ENCODE measurements at places on chromosomes 2 and 18. TPM values are rescaled to one million over a fixed set of nuclear protein-coding genes. Genes with fewer than 3 reads are reported as not detected.

- DNase-seq: no peak
- H3K4me1 ChIP-seq: peaks cover 50% of the 10 kb centered on the region
- no peaks in the 10 kb centered on the region for H3K27me3 ChIP-seq
- H3K36me3 ChIP-seq: no peaks in the 10 kb centered on the region
- peak overlapping the region; percentile 89 for H3K27ac ChIP-seq
- peak overlapping the region; percentile 59 for H3K4me3 ChIP-seq
Measured at GRCh38 chr2:172428832-172429210, 1.4 kb downstream of the ITGA6 start.

DNA sequence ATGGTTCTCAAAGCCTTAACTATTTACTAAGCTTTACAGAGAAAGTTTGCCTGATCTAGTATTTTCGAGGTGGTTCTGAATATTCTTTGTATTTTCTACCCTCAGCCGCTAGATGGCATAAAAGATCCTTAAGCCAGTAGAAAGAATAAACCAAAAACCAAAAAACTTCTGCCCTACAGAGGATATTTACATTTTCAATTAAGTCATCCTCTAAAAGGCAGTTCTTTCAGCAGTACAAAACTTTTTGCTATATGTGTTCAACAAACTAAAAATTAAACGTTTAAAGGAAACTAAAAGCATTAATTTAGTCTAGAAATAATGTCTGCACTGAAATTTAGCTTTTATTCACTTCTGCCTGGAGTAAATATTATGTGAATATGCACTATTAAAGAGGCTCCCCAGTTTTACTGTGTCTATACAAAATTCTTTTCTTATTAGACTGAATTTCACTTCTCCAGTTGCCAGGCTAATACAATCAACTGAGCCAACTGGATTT is 297.5 kb downstream of the PIEZO2 start:
- no peak overlapping the region for H3K4me3 ChIP-seq
- DNase-seq: no peak
- no peaks in the 10 kb centered on the region for H3K36me3 ChIP-seq
- H3K4me1 ChIP-seq: peaks cover 17% of the 10 kb centered on the region

DNA sequence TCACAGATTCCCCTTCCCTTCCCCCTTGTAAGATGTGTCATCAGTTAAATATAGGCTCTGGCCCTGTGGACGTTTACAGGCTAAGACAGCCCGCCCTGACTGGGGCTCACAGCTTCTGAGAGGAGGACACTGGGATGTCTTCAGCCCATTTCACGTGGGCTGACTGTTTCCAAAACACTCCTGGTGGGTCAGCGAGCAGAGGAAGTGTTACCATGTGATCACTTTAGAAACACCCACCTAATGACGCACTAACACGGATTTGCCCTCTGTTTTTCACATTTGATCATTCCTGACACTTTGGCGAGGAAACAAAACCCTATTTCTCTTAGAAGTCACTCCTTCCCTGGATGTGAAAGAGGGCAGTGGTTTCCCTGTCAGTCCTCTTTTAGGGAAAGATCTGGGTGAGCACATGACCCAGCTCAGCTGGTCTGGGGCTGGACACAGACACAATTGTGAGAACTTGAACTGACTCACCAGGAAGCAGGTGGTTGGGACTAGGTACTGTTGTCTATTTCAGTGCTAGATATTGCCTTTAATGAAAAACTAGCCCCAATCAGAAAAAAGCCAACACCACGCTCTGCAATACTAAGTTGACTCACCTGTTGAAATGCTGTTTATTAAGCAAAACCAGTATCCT is 38.8 kb downstream of the BMP10 start:
- H3K27me3 ChIP-seq: no peaks in the 10 kb centered on the region
- H3K27ac ChIP-seq: peak overlapping the region; percentile 18
- DNase-seq: peak; percentile 61
- H3K4me1 ChIP-seq: no peaks in the 10 kb centered on the region

Gene MRPL33
- total RNA-seq: 101 TPM

Gene MAIP1
- total RNA-seq: 16.3 TPM

GRCh38 chr2:226652983-226653765 is 146.4 kb downstream of the IRS1 start:
- H3K27me3 ChIP-seq: no peaks in the 10 kb centered on the region
- no peak for DNase-seq

Gene ARHGAP15
- 26.9 TPM for total RNA-seq

Gene ANKRD30B
- 3.6 TPM for total RNA-seq

Gene REG3G
- not detected for total RNA-seq

- H3K4me1 ChIP-seq: no peaks in the 10 kb centered on the region
- DNase-seq: no peak
- no peak overlapping the region for H3K4me3 ChIP-seq
- H3K36me3 ChIP-seq: no peaks in the 10 kb centered on the region
- no peak overlapping the region for H3K27ac ChIP-seq
Measured at GRCh38 chr2:1115843-1116539, 165.3 kb downstream of the SNTG2 start.

DNA sequence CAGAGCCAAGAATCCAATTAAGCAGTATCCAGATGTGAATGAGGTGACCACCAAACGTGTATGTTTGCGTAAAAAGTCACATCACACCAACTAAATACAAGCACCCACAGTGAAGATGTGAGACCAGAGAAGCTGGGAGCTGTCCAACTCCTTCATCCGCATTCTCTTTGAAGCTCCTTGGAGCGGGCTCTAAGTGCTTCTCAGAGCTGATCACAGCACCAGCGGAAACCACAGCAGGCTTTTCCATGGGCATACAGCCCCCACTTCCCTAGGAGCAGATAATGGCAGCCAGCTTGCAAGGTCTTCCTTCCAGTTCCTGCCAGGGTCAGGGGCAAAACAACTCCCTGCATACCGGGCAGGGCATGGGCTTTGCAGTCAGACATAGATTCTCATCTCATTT is 36.4 kb downstream of the REEP1 start:
- no peak for DNase-seq
- no peaks in the 10 kb centered on the region for H3K4me1 ChIP-seq
- no peak overlapping the region for H3K4me3 ChIP-seq
- H3K36me3 ChIP-seq: no peaks in the 10 kb centered on the region
- H3K27ac ChIP-seq: no peak overlapping the region

- H3K27me3 ChIP-seq: no peaks in the 10 kb centered on the region
- no peak overlapping the region for H3K4me3 ChIP-seq
- H3K36me3 ChIP-seq: no peaks in the 10 kb centered on the region
- H3K27ac ChIP-seq: no peak overlapping the region
Measured at GRCh38 chr2:55156326-55156725, 75.8 kb downstream of the CLHC1 start.

DNA sequence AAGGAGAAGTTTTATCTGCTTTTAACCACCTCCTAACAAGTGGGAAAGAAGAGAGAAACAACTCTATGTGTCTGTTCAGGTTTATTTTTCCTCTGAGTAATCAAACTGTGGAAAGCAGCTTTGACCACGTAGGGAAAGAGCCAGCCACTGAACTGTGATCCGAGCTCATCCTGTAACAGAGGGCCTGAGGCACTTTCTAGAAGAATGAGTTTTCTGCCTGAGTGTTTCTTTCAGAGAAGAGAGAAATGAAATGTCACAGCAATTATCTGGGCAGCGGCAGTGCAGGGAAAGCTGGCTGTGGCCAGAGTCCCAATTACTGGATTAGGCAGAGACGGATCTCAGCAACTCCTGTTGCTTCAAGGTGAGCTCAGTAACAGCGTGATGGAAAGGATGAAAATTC is 151.9 kb downstream of the CD226 start:
- H3K4me3 ChIP-seq: no peak overlapping the region
- DNase-seq: no peak
- no peaks in the 10 kb centered on the region for H3K36me3 ChIP-seq
- no peak overlapping the region for H3K27ac ChIP-seq
- no peaks in the 10 kb centered on the region for H3K4me1 ChIP-seq
- H3K27me3 ChIP-seq: no peaks in the 10 kb centered on the region

- no peak overlapping the region for H3K4me3 ChIP-seq
- H3K27me3 ChIP-seq: no peaks in the 10 kb centered on the region
Measured at GRCh38 chr2:99878581-99879350, 263.6 kb downstream of the AFF3 start.

Gene TMEM37
- 12.8 TPM for total RNA-seq

DNA sequence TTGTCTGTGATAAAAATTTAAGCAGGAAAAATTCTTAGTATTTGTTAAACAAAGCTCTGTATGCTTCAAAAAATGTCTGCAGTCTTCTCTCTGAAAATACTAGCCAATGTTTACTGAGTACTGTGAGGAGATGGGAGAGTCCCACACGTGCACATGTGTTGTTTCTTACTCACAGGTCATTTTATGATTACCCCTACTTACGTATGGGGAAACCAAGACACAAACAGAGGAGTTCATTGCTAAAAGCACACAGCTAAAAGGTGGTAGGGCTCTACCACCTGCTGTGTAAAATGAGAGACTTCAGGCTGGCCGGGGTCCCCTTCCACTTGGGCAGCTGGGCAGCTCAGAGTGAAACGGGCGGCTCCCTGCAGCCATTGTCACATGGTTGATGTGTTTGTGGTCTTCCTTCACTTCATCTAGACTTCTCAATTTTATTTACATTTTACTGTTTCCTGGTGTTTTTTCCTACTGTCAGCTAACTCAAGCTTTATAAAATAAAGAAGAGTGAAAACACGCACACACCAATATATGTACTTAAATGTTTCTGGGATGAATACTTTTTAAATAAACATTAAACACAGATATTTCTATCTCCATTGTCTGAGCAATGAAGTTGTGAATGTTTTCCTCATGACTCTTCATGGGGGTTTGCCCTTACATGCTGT is 71.2 kb downstream of the MBP start:
- no peaks in the 10 kb centered on the region for H3K27me3 ChIP-seq
- H3K4me1 ChIP-seq: peaks cover 44% of the 10 kb centered on the region
- H3K4me3 ChIP-seq: no peak overlapping the region
- H3K27ac ChIP-seq: peak overlapping the region; percentile 69

Gene SCN2A
- total RNA-seq: 0.30 TPM

DNA sequence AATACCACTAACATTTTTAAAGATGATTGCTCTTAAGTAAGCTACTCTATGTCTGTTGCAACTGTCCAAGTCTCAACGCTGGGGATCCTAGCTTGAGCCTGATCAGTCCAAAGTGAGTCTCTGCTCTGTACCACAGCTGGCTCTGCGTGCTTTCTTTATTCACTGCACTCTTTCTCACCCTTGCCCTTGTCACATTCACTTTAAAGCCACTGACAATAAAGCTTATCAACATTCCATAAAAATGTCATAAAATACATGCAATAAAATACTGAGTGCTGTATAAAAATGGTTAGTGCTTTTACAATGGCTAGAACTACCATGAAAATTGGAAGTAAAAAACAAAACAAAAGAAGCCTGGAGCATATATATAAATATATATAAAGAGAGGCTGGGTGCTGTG is 45.5 kb upstream of the LRRTM4 start:
- DNase-seq: no peak
- no peaks in the 10 kb centered on the region for H3K4me1 ChIP-seq
- H3K36me3 ChIP-seq: no peaks in the 10 kb centered on the region

Gene RAX
- total RNA-seq: not detected

Gene NT5C1B
- not detected for total RNA-seq

Gene GREB1L
- 7.0 TPM for total RNA-seq

DNA sequence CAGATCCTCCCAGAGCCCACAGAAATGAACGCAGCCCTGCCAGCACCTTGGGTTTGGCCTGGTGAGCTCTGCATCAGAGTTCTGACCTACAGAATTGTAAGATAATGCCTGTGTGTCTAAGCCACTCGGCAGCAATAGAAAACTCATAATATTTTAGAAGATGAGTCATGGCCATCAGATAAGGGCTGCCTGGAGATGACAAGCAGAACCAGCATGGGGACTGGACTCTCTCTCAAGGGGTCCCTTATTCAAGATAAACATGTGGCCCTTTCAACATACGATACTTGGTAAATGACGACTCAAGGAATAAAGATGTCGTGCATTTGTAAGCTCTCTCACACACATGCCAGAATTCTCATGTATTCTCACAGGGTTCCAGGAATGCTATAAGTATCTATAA is 8.5 kb upstream of the AGAP1 start:
- H3K27ac ChIP-seq: no peak overlapping the region
- H3K36me3 ChIP-seq: no peaks in the 10 kb centered on the region
- no peaks in the 10 kb centered on the region for H3K4me1 ChIP-seq
- no peaks in the 10 kb centered on the region for H3K27me3 ChIP-seq
- DNase-seq: no peak

- H3K4me1 ChIP-seq: no peaks in the 10 kb centered on the region
- no peak overlapping the region for H3K27ac ChIP-seq
- H3K4me3 ChIP-seq: no peak overlapping the region
- no peaks in the 10 kb centered on the region for H3K36me3 ChIP-seq
- no peaks in the 10 kb centered on the region for H3K27me3 ChIP-seq
Measured at GRCh38 chr18:9321017-9321452, 13.5 kb upstream of the TWSG1 start.

Gene CKAP2L
- not detected for total RNA-seq

DNA sequence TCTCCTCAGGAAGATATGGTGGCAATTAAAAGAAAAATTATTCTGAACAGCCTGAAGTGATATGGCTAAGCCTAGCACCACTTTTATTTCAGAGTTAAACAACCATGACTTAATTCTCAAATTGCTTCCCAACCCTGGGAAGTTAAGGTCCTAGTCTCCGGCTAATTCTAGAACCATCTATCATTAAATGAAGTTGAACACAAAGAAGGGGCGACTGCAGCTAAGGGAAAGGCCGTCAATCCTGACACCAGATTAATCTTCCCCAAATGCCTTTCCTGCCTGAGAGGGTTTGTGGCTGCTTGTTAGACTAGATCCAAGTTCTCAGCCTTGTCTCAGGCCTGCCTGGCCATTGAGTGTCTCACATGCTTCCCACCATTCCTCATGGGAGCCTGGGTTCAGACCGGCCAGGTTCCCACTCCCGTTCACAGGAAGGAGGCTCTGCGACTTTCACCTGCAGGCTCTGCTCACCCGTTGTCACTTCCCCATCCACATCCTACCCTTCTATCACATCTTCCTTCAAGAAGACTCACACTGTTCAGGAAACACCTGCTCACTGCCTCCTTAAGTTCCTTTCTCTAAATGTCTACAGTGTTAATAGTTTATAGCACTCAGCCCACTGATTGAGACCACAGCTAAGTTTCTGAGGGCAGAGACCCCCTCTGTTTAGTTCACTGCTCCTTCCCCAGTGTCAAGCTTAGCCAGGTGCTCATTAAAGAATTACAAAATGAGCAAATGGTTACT is 282.9 kb upstream of the REV1 start:
- no peak overlapping the region for H3K27ac ChIP-seq
- no peaks in the 10 kb centered on the region for H3K4me1 ChIP-seq
- no peak overlapping the region for H3K4me3 ChIP-seq
- H3K27me3 ChIP-seq: no peaks in the 10 kb centered on the region
- no peak for DNase-seq

Gene NPAS2
- 21.3 TPM for total RNA-seq

DNA sequence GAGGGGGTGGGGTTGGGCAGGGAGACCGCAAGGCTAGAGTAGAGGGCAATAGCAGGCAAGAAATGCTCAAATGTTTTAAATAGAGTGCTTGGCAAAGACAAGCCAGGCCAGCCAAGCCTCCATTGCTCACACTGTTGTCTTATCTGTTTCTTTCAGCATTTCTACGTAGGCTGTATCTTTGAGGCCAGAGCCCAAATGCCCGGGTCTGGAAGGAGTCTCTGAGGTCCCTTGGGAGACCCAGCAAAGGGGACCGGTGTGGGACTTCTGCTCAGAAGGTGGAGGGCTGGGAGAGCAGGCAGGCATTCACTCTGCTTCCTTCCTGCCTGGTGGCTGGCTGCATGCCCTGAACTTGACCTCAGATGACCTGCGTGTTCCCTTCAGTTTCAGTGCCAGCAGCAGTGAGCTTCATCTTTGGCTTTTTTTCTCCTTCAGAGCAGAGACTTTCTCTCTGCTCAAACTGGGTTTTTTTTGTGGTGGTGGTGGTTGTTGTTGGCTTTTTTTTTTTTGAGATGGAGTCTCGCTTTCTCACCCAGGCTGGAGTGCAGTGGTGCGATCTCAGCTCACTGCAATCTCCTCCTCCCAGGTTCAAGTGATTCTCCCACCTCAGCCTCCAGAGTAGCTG is 13.7 kb upstream of the TET3 start:
- H3K36me3 ChIP-seq: no peaks in the 10 kb centered on the region
- DNase-seq: peak; percentile 67
- peak overlapping the region; percentile 14 for H3K27ac ChIP-seq
- H3K27me3 ChIP-seq: no peaks in the 10 kb centered on the region
- H3K4me1 ChIP-seq: no peaks in the 10 kb centered on the region
- H3K4me3 ChIP-seq: no peak overlapping the region

All from tibial nerve (tissue), 4 donors.